ENCODE measurements at places on chromosomes 2 and 18.

DNA sequence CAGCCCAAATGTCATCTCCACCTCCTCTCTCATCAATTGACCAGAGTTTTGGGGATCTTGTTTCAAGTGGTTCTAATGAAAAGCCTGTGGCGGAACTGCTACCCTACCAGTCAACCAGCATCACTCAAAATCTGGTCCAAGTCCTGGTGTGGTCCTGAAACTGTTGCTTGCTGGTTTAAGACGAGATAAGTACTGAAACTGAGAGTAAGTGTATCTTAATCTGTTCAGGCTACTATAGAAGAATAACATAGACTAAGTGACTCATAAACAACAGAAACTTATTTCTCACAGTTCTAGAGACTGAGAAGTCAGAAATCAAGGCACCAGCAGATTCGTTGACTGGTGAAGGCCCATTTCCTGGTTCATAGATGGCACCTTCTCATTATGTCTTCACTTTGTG, 879 bp upstream of the GALNT5 start:
- DNase-seq: no peak

DNA sequence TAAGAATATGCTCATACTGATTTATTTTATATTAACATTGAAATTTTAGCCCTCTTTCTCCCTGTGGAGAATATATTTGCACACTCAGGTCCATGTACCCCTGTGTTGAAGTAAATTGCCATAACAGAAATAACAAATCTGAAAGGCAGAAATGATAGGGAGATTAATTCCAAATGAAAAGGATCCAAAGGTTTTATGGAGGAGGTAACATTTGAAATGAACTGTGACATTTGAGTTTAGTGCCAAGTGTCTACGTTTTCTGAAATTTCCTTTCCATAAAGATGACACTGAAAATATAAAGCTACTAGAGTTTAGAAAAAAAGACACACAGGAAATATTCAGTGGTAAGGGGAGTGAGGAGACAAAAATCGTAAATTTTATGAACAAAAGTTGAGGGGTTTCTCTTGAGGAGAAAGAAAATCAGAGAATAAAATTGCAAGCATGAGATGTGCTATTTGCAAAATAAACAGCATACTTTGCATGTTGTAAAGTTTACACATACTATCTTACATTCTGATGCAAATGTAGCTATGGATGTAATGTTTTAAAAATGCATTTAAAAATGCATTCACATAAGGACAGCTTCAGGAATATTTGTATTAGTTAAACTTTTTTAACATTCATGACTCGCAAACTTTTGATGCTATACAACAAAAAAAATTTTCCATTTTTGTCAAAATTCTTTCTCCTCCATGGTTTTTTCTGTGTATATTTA, 69.5 kb downstream of the BAZ2B start:
- no peak for DNase-seq

GRCh38 chr2:64841461-64841860, 147.7 kb upstream of the SLC1A4 start:
- DNase-seq: no peak

DNA sequence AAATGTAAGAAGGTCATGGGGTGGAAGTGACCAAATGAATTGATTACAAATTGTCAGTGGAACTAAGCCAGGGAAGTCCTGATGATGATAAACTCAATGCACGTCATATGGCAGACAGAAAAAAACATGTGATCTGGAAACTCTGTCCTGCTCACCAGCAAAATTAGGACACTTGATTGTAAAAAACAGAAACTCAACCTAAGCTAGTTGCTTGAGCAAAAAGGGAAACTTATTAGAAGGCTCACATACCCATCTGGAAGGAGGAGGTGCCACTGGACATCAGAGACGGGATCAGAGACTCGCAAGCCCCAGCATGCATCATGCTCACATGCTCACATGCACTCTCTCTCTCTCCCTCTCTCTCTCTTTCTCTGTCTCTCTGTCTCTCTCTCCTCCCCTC, 96.8 kb downstream of the SP3 start:
- no peak for DNase-seq

DNA sequence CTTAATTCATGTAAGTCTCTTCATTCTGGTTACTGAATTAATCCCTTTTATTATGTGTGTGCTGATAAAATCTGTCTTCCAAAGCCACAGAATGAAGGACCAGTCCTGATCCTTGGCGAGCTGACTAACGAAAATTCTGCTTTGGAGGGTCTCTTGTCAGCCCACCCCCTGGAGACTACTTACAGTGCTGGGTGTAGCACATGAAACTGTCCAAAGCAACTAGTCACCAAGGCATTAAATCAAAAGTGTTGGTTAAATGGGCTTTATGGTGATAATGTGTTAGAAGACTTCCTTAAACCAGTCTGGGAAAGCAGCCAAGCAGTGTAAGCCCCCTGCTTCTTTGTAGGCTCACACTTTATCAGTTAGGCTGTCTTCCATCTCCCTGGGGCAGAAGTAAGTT, 420.2 kb downstream of the SUCLG1 start:
- DNase-seq: no peak

DNA sequence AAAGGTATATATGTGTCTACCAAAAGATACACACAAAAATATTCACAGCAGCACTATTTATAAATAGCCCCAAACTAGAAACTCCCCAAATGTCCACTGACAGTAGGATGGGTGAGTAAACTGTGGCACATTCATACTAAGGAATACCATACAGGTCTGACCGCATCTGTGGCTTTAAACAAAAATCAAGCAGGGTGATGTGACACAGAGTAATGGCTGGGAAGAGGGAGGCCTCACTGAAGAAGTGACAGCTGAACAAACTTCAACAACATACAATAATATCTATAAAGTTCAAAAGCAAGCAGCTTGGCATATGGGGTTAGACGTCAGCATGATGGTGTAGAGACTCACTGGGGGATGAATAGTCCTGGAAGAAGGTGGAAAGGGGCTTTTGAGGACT, 115.1 kb upstream of the PPP1CB start:
- no peak for DNase-seq

DNA sequence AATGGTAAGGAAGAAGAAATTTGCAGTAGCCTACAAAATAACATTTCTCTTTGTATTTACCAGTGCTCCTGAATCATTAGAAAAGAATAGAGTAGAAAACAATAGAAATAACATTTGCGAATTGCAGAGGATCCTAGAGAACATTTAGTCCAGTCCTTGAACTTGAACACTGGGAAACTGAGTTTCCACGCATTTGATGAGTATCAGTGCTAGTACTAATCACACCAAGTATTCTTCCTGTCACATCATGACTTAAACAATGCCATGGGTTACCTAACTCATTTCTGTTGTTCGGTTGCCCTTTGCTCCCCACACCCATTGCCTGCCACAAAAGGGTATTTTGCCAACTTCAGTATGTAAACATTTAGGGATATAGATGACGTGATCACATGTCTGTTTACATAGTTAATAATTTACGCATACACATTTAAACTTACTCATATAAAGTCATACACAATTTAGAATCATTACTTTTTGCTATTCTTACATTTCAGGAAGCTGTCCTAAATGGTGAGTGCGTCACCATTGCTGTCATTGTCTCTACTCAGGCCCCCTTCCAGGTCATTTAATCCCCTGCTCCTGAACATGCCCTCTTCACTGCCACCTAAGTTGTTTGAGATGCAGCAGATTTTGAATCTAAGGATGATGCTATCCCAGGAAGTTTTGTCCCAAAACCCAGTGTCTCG, 42.3 kb downstream of the CRIM1 start:
- DNase-seq: no peak

Data from NCI-H1694 (cell line).